ENCODE measurements at places on chromosomes 12 and 14. TPM values are rescaled to one million over a fixed set of nuclear protein-coding genes. Genes with fewer than 3 reads are reported as not detected.

DNA sequence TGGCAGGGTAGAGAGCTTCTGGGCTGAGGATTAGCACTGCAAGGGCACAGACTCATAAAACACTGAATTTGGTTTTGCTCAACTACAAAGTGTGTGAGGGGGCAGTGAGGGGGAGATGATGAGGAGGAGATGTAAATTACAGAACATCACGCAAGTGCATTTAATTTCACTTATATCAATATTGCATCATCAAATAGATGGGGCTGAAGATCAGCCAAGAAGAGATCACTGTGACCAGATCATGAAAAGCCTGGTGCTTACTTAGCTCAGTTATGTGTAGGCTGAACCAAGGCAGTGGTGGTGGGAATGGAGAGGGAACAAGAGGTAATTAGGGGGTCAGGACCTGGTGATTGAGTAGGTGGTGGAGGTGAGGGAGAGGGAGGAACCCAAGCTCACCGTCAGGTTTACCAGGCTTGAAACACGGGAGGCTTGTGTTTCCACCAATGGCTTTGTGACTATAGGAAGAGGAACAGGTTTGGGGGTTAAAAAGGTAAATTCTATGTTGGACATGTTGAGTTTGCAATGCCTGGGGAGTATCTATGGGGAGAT lies 11.3 kb downstream of the FOS start:
- no peak for DNase-seq

DNA sequence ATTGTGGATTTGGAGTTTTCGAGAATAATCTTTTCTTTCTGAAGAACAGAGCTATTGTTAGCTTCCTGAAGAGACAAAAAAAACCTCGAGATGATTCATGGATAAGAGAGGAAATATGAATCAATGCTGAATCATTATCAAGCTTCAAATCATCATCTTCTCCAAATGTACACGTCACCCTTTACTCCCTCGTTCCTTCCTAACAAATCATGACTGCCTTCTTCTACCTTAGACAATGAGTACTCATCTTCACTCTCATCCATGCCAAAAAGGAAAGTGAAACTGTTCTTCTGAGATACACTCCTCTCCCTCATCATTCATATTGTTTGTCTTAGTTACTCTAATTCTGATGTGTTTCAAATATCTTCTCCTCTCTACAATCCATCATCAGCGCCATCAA lies 1115.8 kb upstream of the ATXN7L3B start:
- DNase-seq, result peak; percentile 49

DNA sequence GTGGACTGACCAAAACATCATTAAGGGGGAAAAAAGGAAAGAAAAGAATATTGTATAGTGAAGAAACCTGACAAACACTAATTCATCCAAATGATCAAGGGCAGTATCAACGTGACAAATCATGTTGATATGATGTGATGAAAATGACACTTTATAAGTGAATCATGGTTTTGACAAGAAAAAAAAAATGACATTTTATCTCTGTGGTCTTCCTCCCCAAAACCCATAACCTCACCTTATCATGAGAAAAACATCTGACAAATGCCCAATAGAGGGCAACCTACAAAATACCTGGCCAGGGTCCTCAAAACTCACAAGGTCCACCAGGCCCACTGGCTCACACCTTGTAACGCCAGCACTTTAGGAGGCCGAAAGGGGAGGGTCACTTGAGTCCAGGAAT lies 13.8 kb downstream of the TMED10 start:
- DNase-seq, result no peak

DNA sequence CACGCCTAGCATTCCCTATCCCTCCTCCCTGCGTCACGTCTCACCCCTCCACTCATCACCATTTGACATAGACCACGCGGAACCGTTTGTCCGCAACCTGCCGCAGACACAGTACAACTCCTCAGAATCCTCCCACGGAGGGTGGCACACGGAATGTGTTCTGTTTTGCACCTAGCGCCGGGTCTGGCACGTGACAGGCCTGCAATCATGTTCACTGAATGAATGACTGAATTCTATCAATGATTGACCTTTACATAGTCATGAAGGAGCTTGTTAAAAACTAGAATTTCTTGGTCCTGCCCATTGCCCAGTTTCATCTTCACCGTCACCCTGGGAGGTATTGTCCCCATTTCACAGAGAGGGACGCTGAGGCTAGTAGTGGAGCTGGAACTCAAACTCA lies 4.7 kb downstream of the SLC6A12 start:
- DNase-seq, result no peak

ADCK1 gene
- 6.2 TPM for total RNA-seq
